ENCODE measurements at places on chromosomes 16 and 17.
A peak's percentile ranks its signal among the peaks of the same experiment; 100 is the strongest.

DNA sequence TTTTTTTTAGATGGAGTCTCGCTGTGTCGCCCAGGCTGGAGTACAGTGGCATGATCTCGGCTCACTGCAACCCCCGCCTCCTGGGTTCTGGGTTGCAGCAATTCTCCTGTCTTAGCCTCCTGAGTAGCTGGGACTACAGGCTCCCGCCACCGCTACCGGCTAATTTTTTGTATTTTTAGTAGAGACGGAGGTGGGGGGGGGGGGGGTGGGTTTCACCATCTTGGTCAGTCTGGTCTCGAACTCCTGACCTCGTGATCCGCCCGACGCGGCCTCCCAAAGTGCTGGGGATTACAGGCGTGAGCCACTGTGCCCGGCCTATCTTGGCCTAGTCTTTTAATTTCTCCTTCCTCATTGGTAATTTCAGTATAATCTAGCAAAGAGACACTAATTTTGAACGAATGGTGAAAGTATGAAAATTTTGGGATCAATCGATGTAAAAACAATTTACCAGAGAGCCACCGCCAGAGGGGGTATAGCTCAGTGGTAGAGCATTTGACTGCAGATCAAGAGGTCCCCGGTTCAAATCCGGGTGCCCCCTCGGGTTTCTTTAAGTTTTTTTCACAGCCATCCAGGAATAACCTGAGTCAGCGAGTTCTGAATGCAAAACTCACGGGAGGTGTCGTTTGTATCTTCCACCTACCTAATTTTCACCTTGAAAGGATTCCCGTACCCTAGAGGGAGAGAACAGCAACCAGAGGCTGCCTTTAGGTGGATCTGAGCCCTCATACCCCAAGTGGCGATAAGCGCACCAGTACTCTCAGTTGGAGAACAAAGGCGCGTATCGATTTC is 2.5 kb upstream of the LASP1 start:
- no peak for DNase-seq

DNA sequence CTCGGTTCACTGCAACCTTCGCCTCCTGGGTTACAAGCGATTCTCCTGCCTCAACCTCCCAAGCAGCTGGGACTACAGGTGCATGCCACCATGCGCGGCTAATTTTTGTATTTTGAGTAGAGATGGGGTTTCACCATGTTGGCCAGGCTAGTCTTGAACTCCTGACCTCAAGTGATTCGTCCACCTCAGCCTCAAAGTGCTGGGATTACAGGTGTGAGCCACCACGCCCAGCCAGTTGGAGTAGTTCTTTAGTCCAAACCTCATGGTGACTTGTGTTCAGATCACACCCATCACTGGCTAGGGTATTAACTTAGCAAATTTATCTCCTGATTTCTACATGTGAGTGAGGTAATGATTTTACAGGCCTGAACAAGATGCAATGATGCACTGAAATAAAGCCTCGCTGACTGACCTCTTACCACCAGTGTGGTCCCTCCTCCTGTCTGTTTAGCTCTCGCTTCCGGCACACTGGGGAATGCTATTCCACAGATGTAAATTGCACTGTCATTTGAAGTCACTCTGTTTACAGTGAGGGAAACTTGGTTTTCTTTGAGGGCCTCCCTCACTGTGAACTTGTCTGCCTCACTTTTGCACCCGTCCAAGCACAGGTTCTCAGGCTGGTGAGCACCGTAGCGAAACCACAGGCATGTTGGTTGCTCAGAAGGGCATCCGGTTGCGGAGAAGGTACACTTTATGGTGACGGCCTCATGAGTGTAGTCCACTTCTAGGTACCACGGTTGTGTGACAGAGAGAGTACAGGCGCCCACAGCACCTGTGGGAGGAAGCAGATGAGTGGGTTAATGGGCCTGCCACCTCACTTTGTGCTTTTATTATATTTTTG is 5.5 kb downstream of the IGSF6 start:
- DNase-seq: no peak

DNA sequence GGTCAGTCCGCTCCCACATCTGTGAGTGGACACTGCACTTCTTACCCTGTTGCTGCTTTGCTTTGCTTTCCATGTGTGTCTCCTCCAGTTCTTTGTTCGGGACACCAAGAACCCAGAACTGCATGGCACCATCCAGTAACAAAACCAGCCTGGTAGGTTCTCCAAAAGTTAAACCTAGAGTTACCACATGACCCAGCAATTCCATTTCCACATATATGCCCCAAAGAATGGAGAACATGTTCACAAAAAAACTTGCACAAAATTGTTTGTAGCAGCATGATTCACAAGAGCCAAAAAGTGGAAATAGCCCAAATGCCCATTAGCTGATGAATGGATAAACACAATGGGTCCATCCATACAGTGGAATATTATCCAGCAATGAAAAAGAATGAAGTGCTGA is 10.3 kb upstream of the CCL22 start:
- DNase-seq: no peak

- DNase-seq: no peak
Measured at GRCh38 chr17:48642843-48643696, 16.9 kb upstream of the HOXB9 start.

DNA sequence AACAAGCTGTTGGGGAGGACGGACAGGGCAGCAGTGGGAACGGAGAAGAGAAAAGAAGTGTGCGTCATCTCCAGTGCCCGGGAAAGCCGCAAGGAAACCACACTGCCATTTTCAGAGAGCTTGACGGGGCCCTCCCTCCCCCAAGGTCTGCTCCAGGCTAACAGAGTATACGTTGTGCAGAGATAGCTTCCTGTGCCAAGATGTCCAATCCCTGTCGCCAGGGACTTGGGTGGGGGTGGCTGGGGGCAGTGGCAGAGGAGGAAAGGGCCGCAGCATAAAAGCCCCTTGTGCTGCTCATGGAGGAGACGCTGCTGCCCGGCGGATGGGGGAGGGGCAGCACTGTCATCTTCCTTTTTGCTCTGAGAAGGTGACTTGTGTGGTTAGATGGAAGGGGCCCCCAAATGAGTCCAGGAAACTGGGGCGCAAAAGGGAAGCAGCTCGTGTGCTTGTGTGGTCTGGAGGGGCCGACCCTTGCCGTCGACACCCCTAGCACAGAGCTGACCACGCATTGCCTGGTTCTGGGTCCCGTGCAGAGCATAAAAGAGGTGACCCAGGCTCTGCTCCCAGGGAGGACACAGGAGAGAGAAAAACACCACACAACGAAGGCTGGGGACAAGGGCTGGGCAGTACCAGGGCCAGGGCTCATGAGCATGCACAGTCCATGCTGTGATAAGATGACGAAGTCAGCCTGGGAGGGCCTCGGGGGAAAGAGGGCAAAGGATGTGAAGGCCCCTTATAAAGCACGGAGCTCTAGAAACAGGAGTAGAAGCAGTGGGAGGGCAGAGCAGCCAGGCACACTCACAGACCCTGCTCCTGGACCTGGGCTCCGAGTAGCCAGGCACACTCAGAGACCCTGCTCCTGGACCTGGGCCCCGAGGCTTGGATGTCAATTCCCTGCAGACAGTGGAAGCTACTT is 372.7 kb downstream of the SLC39A11 start:
- no peak for DNase-seq

GRCh38 chr17:8580952-8581658 is 49.4 kb downstream of the MYH10 start:
- DNase-seq: no peak

- no peak for DNase-seq
Measured at GRCh38 chr17:7313890-7314718, 1.1 kb downstream of the GPS2 start.

GRCh38 chr16:18799500-18799899 is 1.8 kb downstream of the ARL6IP1 start:
- DNase-seq: no peak

DNA sequence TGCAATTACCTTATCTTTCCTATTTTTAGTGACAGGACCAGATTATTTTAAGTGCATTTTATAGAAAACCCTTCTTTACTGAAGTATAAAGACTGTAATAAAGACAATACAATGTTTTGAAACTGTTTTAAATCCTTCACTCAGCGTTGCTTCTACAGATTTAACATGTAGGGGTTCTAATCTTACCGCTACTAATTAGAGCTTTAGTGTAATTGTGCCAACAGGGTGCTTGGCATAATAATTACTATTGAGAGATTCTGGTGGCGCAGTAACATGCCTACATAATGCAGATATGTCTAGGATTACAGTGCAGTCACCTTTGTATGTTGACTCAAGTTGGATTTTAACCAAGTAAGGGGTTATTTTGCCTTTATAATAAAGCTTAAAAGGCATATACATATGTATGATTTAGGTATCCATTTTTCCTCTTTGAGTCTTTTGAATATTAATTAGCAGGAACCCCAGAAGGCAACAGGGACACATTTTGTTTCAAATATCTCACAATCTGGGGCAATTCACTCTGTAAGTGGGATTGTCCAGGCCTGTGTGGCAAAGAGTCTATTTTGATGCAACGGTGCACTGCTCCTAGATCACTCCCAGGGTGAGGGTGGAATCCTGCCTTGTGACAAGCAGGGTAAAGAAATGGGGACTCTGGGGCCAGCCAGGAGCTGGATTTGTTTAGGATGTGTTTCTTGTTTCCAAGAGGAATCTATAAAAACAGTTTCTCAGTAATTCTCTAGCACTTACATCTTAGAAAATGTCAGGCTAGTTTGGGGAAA is 604.7 kb upstream of the SALL1 start:
- no peak for DNase-seq

DNA sequence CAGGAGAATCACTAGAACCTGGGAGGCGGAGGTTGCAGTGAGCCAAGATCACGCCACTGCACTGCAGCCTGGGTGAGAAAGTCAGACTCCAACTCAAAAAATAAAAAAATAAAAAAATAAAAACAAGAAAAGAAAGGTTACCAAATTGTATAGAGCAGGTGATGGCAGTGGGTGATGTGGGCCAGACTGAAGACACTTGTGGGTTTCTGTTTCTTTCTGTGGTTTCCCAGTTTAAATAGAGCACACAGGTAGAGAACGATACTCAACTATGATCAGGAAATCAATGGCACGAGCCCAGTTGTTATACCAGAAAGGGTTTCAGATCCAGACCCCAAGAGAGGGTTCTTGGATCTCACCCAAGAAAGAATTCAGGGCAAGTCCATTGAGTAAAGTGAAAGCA is 32.6 kb downstream of the NUBP1 start:
- DNase-seq: no peak

DNA sequence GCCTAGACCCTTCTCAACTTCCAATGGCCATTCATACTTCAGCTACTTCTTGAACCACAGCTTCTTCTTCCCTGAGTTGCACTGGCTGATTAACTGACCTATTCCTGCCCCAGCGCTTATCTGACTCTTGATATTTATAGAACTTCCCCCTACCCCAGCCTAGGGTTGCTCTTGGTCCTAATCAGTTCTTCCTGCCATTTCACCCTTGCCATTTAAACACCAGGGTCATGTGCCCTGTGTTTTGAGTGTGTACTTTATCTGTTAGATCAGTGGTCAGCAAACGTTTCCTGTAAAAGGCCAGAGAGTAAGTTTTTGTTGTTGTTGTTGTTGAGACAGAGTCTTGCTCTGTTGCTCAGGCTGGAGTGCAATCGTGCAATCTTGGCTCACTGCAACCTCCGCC is 82.4 kb upstream of the COX10 start:
- no peak for DNase-seq

DNA sequence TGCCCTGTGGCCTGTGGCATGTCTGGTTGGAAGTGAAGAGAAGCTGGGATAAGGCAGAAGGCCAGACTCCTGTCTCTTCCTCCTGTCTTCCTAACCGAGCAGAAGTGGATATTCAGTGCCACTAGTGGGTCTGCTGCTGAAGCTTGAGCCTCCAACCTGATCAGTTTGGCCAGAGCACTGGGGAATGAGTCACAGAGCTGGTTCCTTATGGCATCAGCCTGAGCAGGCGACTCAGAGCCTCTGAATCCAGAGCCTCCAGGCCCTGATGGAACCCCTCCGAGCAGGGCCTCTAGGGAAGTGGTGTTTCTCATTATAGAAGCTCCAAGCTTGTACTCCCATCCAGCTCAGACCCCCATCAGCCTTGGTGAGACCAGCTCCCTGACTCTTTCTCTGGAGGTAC is 2.0 kb downstream of the WSCD1 start:
- no peak for DNase-seq

DNA sequence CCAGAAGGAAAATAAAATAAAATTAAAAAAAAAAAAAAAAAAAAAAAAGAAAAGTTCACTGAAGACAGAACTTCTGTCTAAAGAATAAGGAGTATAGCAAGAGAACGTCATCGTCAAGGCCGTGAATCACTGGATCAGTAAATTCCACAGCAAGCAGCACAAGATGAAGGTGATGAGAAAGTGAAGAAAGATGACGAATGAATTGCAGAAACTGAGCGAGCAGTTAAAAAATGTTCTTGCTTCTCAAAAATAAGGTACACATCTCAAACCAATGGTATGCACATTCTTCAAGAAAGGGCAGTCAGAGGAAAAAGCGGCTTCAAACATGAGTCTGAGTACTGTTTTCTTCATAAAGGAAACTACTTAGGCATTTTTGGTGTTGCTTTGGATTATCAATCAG is 104.7 kb downstream of the SMG6 start:
- peak; percentile 80 for DNase-seq

GRCh38 chr17:41679740-41680425 is 8.8 kb upstream of the EIF1 start:
- no peak for DNase-seq

DNA sequence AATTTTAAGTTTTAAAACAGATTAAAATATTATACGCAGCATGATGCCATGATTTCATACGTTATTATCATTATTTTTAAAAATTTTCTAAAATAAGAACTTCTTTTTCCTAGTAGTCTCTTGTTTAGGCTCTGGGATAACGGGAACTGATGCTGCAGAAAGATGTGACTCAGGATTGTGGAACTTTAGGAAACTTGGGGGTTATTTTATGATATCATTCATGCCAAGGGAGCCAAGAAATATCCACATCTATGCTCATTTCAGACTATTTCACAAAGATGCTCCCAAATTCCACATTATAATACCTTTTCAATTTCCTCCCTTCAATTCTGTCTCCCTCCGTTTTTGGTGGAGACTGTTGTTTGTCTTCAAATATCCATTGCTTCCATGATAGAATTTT is 236.4 kb downstream of the HS3ST3A1 start:
- DNase-seq: no peak

GRCh38 chr16:83420206-83420760 is 387.5 kb upstream of the HSBP1 start:
- DNase-seq: peak; percentile 29

- DNase-seq: no peak
Measured at GRCh38 chr16:54437921-54438320, 151.3 kb upstream of the IRX3 start.

GRCh38 chr16:72471317-72471924 is 299.5 kb upstream of the PMFBP1 start:
- no peak for DNase-seq
